Renal pelvis (tissue), 12 donors: ENCODE measurements at places on chromosomes 16 and 17. TPM values are rescaled to one million over a fixed set of nuclear protein-coding genes. Genes with fewer than 3 reads are reported as not detected.

CACNG4 gene
- polyA plus RNA-seq, result 3.2 TPM

MYO1C gene
- 71.6 TPM for polyA plus RNA-seq

DNAI2 gene
- polyA plus RNA-seq, result 0.37 TPM

NHERF2 gene
- 169 TPM for polyA plus RNA-seq

TMIGD1 gene
- polyA plus RNA-seq, result 0.81 TPM

VAT1L gene
- 6.4 TPM for polyA plus RNA-seq

SIRT7 gene
- polyA plus RNA-seq, result 20.6 TPM

NXN gene
- polyA plus RNA-seq, result 38.2 TPM
